ENCODE measurements at places on chromosomes 16 and 17.

- DNase-seq = no peak
Observed at GRCh38 chr16:77057161-77057774, 133.7 kb upstream of the MON1B start.

- no peak for DNase-seq
Observed at GRCh38 chr16:85908444-85908843, 9.5 kb downstream of the IRF8 start.

DNA sequence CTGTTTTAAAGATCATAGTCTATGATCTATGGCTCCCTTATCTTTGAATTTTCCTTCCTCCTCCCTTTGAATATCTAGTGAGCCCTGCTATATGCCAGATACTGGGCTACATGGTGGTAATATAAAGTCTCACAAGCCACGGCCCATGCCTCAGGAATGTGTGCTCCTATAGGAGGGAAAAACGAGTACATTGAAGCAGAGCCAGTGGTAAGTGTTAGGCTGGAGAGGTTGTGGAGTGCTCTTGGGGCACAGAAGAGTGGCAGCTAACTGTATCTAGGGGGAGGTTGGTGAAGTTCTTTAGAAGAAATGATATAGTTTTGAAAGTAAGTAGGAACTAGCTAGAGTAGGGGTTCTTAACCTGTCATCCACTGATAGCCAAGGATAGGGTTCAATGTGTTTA is 105.8 kb upstream of the PMFBP1 start:
- no peak for DNase-seq

- no peak for DNase-seq
Observed at GRCh38 chr16:23561586-23561985, 4.1 kb downstream of the UBFD1 start.

All from iris pigment epithelial cell (primary cell).